ENCODE measurements at places on chromosomes 1 and 21.

DNA sequence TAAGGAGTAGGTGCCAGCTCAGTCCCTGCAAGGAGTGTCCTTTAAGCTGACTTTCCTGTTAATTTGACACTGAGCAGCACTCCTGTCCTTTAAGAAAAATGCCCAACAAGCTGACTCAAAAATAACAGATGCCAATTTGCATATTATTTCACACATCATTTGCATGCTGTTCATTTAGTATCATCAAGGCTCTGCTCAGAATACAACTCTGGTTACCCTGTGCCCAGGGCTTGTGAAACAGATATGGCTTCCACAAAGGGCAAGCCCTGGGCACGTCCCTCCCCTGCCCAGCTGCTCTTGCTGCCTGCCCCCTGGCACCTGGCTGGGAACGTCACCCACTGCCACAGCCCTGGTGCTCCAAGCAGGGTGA lies 10.3 kb downstream of the KCNN3 start:
- DNase-seq = no peak

GRCh38 chr1:34164771-34165391 lies at the start of gene CSMD2:
Gene CSMD2, minus strand, starts transcription at chr1:34165230. Its CDS starts 133 bp downstream, at chr1:34165097.
- DNase-seq = no peak

- no peak for DNase-seq
Measured at GRCh38 chr21:10640446-10640845, 119.1 kb downstream of the TPTE start.

- no peak for DNase-seq
Measured at GRCh38 chr1:240234485-240235210, 143.0 kb downstream of the FMN2 start.

GRCh38 chr1:170030212-170030611 lies 44.3 kb downstream of the KIFAP3 start:
- DNase-seq = no peak

DNA sequence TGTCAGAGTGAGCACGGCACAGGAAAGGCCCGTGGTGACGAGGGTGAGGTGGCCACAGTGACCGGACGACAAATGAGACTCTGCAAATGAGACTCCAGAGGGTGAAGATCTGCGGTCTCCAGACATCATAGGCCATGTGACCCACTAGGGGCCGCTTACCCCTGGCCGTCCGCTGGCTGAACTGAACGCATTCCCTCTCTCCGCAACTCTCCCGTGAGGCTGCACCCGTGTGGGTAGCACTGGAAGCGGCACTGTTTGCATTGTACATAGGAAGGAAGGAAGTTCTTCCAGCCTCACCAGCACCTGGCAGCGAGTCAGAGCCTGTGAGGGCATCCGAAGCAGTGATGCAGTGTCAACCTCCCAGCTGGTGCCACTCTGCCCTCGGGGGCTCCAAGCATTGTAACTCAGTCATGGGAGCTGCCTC lies 23.6 kb upstream of the SPSB1 start:
- DNase-seq = no peak

- DNase-seq = no peak
Measured at GRCh38 chr21:45799765-45800338, 156.3 kb downstream of the PCBP3 start.

GRCh38 chr1:233679030-233679429 lies 65.1 kb downstream of the KCNK1 start:
- no peak for DNase-seq

DNA sequence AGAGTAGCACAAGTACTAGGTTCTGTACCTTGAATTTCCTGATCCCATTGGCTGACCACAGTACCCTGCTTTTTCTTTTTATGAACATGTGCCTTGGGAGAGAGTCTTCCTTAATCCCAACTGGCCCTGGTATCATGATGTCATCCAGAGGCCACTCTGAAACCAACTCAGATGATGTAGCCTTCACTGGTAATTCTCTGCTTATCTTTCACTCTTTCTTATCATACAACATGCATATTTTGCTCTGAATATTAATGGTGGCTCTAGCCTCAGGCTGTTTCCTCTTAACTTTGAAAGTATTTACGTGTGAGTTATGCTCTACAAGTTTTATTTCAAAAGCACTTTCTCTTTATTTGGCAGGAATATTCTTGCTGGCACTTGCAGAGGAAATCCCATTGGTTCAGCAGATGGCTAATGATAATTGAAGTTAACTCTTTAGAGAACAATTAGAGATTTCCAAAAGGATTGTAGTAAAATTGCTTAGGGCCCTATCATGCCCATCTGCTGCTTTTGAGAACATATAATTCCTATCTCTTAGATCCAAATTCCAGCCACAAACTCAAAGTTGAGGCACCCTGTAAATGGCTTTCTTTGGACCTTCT lies 86.1 kb downstream of the PTGER3 start:
- no peak for DNase-seq

DNA sequence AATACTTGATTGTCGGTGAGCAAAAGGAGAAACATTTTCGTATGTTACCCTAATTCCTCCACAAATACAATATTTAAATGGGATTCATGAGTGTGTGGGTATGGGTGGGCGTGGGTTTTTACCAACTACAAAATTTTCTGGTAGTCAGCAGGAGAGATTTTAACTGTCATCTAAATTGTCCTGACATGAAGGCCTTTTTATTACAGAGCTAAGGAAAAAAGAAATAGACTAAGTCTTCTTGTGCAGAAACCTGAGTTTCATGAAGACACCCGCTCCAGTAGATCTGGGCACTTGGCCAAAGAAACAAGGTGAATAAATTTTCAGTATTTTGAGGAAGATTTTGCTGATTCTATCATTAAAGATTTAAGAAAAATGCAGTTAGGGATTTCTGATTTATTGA lies 752 bp downstream of the RGS18 start:
- DNase-seq = no peak

GRCh38 chr1:185972096-185972850 lies 238.1 kb downstream of the HMCN1 start:
- no peak for DNase-seq

- no peak for DNase-seq
Measured at GRCh38 chr1:204223129-204223860, 9.5 kb upstream of the GOLT1A start.

DNA sequence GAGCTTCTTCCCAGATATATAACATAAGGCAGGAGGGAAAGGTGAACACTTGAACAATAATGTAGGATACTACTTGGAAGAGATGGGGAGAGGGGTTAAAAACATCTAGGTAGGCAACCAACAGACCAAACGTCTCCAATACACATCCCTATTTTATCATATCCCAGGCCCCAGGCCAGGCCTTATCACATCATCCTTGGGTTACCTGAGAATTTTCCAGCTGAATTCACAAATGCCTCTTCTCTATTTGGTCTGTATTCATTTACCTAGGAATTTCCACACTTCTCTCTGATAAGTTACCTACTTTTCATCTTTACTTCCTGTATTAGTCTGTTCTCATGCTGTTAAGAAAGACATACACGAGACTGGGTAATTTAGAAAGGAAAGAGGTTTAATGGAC lies 141.9 kb upstream of the C1orf21 start:
- DNase-seq = no peak

DNA sequence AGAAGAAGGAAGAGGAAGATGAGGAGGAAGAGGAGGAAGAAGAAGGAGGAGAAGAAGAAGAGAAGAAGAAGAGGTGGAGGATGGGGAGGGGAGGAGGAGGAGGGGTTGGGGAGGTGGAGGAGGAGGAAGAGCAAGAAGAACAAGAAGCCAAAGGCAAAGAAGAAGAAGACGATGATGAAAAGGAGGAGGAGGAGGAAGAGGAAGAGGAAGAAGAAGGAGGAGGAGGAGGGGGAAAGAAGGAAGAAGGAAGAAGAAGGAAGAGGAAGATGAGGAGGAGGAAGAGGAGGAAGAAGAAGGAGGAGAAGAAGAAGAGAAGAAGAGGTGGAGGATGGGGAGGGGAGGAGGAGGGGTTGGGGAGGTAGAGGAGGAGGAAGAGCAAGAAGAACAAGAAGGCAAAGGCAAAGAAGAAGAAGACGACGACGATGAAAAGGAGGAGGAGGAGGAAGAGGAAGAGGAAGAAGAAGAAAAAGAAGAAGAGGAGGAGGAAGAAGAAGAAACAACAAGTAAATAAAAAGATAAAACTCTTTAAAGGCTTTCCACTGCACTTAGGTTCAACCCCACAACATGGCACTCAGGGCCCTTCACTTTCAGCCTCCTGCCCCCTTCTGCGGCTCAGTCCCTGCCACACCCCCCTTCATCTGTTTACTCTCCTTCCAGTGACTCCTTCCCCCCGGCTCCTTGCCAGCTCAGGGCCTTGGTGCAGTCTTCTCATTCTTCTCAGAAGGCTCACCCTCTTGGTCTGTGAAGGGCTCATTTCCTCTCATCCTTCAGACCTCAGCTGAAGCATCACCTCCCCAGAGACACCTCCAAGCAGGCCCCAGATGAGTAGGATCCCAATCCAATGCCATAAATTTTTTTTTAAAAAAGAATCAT lies 114.0 kb downstream of the KCNN3 start:
- no peak for DNase-seq

- DNase-seq = no peak
Measured at GRCh38 chr21:17987382-17988101, 168.4 kb upstream of the C21orf91 start.

- no peak for DNase-seq
Measured at GRCh38 chr1:186634511-186634910, 45.7 kb downstream of the PTGS2 start.

- DNase-seq = no peak
Measured at GRCh38 chr1:64320922-64321614, 117.6 kb downstream of the UBE2U start.

- no peak for DNase-seq
Measured at GRCh38 chr1:227227761-227228160, 90.5 kb downstream of the CDC42BPA start.

DNA sequence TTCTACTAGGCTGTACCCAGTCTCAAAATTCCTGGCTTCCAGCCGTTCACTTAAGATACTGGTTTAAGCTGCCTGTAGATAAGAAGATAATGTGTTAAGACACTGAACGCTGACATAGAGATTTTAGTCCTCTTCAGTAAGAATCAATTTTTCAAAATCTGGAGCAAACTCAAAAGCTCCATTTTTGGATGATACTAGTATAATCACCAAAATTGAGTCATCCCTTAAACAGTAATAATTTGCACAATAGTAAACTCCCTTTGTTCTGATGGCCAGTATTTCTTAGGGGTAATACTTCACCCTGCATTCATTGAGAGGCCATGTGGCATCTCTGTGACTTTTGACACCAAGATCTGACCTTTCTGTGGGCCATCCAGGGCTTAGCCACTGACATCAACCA lies 299.8 kb upstream of the USP25 start:
- no peak for DNase-seq

- no peak for DNase-seq
Measured at GRCh38 chr1:93728480-93729131, 47.0 kb upstream of the BCAR3 start.

DNA sequence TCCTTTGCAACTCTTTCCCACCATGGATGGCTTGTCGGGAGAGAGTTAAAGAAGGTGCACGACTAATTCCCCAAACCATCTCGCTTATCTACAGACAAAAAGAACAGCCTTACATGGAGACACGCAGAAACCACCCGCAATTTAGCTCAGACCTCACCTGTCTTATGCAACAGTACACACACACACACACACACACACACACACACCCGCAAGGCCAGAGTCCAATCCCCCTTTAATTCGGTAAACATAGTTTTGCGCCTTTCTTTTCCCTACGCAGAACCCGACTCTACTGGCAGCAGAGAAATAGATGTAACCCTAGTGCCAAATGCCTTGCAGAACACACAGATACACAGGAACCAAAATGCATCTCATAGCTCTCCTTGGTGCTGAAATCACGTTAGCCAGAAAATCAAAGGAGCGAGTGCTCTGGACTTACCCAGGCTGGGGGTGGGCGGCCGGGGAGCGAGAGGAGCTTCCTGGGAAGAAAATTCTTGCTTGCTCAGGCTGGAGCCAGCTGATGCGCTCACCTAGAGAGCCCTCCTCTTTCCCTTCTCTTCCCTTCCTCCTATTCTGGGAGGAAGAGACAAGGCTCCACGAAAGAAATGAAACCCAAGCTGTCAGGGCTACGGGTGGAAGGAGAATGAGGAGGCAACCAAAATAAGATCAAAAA lies 470 bp downstream of the TNR start:
- DNase-seq = no peak

- no peak for DNase-seq
Measured at GRCh38 chr1:121569428-121569827, 384.7 kb downstream of the SRGAP2C start.

DNA sequence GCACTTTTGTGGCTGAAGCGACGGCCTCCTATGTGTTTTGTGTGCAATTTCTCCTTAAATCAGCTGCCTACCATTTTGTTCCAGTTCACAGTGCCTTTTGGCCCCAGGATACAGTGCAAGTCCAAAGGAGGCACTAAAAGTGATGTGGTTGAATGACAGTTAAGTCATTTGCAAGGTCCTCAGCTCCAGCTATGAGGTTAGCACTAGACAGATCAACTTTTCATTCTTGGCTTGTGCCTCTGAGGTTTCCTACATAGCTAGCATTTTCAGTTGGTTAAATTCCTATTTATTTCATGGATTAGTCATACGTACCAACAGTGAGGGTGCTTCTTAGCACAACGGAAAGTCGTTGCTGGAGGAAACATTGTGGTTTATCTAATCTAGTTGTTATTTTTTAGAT lies 59.3 kb upstream of the NTPCR start:
- no peak for DNase-seq

GRCh38 chr1:7753641-7754040 lies 17.5 kb upstream of the VAMP3 start:
- DNase-seq = no peak

DNA sequence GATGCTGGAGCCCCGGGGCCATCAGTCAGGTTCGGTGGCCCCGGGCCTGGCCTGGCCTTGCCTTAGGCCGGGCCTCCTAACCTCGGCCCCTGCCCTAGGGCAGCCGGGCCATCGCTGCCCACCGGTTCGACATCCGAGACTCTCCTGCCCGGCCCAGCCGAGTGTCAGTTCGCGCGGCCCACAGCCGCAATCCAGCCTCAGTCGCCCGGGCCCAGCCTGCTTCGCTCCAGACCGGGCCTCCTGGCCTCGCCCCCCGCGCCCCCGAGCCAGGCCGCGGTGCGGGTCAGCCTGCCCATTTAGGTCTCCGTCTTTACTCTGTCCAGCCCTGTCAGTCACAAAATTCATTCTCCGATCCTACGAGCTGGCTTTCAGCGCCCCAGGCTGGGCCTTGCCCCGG lies 777 bp downstream of the LRRC41 start:
- no peak for DNase-seq

- no peak for DNase-seq
Measured at GRCh38 chr1:228213917-228214808, 6.3 kb downstream of the OBSCN start.

DNA sequence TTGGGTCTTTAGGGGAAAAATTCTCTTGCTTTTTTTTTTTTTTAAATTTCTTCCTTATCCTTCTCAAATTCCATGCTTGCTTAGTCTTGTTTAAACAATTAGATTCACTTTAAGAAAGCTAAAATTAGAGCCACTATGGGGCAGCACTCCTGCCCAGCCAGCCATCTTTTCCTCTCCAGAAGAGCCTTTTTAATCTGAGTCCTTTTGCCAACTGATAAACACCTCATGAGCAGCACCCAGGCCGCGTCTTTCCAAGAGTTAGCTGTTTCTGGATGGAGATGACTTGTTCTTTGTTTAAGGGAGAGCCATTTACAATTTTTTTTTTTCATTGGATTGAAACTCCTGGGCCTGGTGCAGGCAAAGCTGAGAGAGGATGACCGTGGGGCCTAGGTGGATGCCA lies 53.3 kb upstream of the TSPAN2 start:
- DNase-seq = no peak
